Activated T-cell treated with anti-CD3 and anti-CD28 coated beads for 4 hours (primary cell): ENCODE measurements at places on chromosomes 2 and 18.

- DNase-seq = no peak
These were observed 9.4 kb upstream of the ZNF512 start for GRCh38 chr2:27573452-27573851.

DNA sequence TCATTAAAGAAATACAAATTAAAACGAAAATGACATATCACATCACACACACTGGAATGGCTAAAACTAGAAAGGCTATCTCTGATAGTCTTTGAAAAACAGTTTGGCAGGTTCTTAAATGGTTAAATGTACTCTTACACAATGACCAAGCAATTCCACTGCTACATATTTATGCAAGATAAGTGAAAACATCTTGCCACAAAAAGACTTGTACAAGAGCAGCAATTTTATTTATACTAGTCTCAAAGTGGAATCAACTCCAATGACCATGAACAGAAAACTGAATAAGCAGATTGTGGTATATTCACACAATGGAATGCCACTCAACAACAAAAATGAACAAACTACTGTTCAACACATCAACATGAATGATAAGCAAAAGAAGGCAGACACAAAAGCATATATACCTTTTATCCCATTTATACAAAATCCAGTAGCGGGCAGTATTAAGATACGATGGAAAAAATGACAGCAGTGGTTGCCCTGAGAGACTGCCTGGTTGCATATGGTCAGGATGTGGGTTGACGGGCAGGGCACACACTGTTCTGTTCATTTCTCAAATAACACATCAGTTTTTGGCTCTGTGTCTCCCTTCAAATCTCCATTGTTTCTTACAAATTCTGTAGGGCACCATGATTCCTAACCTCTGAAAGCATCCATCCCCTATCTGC lies 25.4 kb downstream of the SP100 start:
- peak; percentile 20 for DNase-seq

- no peak for DNase-seq
These were observed 23.9 kb upstream of the SLC66A3 start for GRCh38 chr2:11131166-11131920.

GRCh38 chr2:62854600-62855514 lies 149.3 kb downstream of the EHBP1 start:
- no peak for DNase-seq

GRCh38 chr2:214126135-214126534 lies 284.7 kb upstream of the VWC2L start:
- no peak for DNase-seq
